GM04504 (cell line): ENCODE measurements at places on chromosomes 13 and 19.

GRCh38 chr19:45107621-45108150 lies 14.7 kb downstream of the PPP1R37 start:
- DNase-seq = no peak

GRCh38 chr13:41919031-41919740 lies 41.7 kb downstream of the VWA8 start:
- DNase-seq = no peak

DNA sequence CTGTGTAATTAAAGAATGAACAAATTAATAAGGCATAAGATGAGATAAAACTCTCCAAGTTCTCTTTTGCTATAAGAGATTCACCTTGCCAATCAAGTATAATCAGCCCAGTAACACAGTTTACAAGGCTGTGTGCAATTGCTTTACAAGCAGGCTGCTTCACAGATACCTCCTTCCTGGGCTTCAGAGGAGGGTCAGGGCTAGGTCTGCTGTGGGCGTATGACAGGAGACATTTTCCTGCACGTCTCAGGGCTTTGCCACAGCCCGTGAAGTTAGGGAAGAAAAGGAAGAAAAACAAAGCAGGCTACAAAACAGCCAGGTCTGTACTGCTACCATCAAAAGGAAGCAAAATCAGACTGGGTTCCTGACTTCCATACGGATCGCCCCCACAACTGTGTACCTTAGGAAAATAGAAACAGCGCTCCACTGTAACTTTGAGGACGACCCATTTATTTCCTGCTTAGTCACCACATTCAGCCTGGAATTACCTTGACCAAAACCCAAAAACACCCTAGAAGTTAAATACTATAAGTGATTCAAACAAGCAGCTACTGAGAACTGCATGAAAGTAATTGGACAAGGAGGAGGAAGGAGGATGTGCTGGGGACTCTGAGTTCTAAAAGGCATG lies 12.4 kb downstream of the EFNB2 start:
- DNase-seq = no peak

GRCh38 chr19:31629579-31630363 lies 280.5 kb upstream of the TSHZ3 start:
- DNase-seq = no peak

DNA sequence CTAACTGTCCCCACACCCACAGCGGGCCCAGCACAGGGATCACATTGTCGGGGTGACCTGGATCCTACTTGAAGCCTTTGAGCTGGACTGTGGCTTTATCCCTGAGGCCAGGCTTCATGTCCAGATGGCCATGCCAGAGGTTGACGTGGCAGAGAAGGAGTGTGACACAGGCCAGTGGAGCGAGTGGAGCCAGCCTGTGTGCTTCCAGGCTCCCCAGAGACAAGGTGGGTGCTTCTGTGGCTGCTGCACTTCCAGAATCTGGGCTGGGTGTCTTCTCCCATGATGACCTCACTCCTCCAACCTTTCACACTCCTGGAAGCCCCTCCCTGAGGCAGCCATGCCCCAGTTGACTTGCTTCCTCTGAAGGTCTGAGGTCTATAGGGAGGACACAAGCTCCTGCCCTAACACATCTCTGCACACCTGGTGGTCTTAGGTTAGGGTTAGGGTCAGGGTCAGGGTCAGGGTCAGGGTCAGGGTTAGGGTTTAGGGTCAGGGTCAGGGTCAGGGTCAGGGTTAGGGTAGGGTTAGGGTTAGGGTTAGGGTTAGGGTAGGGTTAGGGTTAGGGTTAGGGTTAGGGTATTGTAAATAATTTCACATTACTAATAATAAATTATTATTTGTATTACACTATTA lies 13.1 kb upstream of the MZF1 start:
- no peak for DNase-seq

DNA sequence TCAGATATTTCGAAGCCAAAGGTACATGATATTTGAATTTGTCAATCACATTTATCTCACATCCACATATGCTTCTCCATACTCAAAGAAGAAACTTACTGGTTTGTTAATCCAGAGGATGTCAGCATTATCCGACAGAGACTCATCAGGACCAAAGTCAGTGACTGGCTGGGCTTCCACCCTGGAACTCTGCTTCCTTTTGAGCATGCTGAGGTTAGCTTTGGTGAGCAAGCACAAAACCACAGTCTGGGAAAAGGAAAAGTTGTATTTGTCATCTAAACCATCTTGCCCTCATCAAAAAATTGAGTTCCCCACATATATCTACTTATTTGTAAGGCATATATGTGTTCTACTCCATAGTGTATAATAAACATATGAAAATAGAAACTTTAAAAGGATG lies 17.4 kb downstream of the NALCN start:
- DNase-seq = no peak
